ENCODE measurements at places on chromosomes 12 and 14. TPM values are rescaled to one million over a fixed set of nuclear protein-coding genes. Genes with fewer than 3 reads are reported as not detected.

GRCh38 chr14:59687663-59688062 lies 111.1 kb upstream of the CCDC175 start:
- H3K36me3 ChIP-seq = no peaks in the 10 kb centered on the region
- DNase-seq = no peak
- no peak overlapping the region for H3K27ac ChIP-seq

- H3K4me1 ChIP-seq = no peaks in the 10 kb centered on the region
- H3K27ac ChIP-seq = no peak overlapping the region
- H3K4me3 ChIP-seq = no peak overlapping the region
- no peaks in the 10 kb centered on the region for H3K36me3 ChIP-seq
- H3K27me3 ChIP-seq = peaks cover 40% of the 10 kb centered on the region
Measured at GRCh38 chr14:36553656-36554260, 28.7 kb downstream of the NKX2-8 start.

DNA sequence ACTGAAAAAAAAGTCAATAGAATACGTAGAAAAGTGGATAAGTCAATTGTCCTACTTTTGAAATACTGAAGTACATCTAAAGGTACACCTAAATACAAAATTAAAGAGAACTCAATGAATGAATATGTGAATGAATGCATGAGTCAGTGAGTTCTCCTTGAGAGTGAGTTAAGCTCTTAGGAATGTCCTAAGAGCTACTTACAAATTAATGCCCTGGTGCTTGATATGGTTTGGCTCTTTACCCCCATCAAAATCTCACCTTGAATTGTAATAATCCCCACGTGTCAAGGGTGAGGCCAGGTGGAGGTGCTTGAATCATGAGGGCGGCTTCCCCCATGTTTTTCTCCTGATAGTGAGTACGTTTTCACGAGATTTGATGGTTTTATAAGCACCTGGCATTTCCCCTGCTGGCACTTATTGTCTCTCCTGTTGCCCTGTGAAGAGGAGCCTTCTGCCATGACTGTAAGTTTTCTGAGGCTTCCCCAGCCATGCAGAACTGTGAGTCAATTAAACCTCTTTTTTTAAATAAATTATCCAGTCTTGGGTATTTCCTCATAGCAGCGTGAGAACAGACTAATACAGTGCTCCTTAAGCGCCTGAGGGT lies 192.2 kb upstream of the ARHGAP5 start:
- H3K27ac ChIP-seq = no peak overlapping the region
- H3K4me1 ChIP-seq = peaks cover 4% of the 10 kb centered on the region
- H3K4me3 ChIP-seq = no peak overlapping the region
- no peak for DNase-seq
- H3K36me3 ChIP-seq = no peaks in the 10 kb centered on the region

DNA sequence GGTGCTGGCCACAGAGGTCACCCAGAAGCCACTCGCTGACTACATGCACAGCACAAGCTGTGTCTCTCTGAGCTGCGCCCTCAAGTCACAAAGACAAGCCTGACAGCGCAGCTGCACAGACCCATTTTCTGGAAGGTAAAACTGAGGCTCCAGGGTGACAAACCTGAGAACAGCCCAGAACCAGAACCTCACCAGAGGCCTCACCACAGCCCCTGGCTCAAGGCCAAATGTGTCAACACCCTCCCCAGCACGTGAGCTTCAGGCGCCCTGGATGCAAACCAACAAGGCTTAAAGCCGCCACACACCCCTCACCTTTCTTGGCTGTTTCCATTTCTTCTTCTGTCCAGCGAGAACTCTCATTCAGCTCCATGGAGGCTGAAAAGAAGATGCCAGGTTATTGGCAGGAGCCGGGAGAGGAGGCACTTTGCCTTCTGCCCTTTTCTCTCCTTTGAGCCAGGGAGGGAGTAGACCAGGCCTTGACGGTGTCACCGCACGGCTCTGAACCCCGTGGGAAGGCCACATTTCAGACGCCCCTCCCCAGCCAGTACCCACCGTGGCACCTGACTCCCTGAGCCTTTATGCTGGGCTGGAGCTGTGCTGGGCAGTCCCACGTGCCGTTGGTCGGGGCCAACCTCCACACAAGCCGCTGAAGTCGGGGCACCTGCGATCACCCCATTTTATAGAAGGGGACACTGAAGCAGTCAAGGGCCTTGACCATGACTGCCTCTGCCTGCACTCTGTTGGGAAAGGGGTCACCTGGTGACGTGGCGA lies 103.1 kb downstream of the RFLNA start:
- H3K27me3 ChIP-seq = no peaks in the 10 kb centered on the region
- no peak overlapping the region for H3K27ac ChIP-seq
- H3K36me3 ChIP-seq = peaks cover 7% of the 10 kb centered on the region
- no peak overlapping the region for H3K4me3 ChIP-seq
- H3K4me1 ChIP-seq = peaks cover 50% of the 10 kb centered on the region

- H3K27me3 ChIP-seq = no peaks in the 10 kb centered on the region
- peaks cover 16% of the 10 kb centered on the region for H3K4me1 ChIP-seq
- no peak overlapping the region for H3K4me3 ChIP-seq
- peaks cover 29% of the 10 kb centered on the region for H3K36me3 ChIP-seq
Measured at GRCh38 chr14:23024612-23025075, 10.1 kb downstream of the PSMB5 start.

- no peak overlapping the region for H3K27ac ChIP-seq
- peaks cover 24% of the 10 kb centered on the region for H3K4me1 ChIP-seq
- H3K27me3 ChIP-seq = no peaks in the 10 kb centered on the region
- no peak for DNase-seq
- H3K36me3 ChIP-seq = no peaks in the 10 kb centered on the region
Measured at GRCh38 chr12:67646775-67647174, 1.8 kb upstream of the DYRK2 start.

GRCh38 chr14:97977651-97978261 lies 1180.6 kb downstream of the VRK1 start:
- no peak overlapping the region for H3K27ac ChIP-seq
- peaks cover 10% of the 10 kb centered on the region for H3K4me1 ChIP-seq
- no peaks in the 10 kb centered on the region for H3K36me3 ChIP-seq
- H3K27me3 ChIP-seq = peaks cover 18% of the 10 kb centered on the region

DNA sequence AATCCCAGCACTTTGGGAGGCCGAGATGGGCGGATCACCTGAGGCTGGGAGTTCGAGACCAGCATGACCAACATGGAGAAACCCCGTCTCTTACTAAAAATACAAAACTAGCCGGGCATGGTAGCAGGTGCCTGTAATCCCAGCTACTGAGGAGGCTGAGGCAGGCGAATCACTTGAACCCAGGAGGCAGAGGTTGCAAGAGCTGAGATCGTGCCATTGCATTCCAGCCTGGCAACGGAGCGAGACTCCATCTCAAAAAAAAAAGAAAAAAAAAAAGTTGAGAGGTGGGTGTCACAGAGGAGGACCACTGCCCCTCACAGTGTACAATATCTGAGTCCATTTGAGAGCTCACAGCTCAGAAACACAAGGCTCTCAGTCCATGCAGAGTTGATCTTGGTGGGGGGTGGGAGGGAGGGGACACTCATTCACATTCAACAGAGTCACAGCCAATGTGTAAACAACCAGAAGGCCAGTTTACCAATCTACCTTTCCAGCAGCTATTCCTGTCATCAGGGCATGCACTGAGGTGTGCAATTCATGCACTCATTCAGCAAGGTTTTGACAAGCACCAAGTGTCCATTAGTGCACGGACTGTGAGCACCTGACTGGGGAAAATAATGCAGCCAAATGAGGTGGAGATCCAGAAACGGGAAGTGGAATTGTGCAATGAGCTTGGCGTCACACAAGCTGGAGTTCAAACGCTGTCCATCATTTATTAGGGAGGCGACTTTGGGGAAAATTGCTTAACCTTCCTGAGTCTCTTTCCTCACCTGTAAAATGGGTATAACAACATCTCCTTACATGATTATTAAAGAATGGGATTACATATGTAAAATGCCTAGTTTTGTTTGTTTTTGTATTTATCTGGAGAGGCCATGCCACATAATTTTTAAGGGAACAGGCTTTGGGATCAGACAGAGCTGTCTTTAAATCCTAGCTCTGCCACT lies 4.4 kb upstream of the EIF5 start:
- H3K27ac ChIP-seq = no peak overlapping the region
- no peak for DNase-seq
- no peak overlapping the region for H3K4me3 ChIP-seq
- H3K27me3 ChIP-seq = peaks cover 8% of the 10 kb centered on the region
- peaks cover 15% of the 10 kb centered on the region for H3K4me1 ChIP-seq
- no peaks in the 10 kb centered on the region for H3K36me3 ChIP-seq

DNA sequence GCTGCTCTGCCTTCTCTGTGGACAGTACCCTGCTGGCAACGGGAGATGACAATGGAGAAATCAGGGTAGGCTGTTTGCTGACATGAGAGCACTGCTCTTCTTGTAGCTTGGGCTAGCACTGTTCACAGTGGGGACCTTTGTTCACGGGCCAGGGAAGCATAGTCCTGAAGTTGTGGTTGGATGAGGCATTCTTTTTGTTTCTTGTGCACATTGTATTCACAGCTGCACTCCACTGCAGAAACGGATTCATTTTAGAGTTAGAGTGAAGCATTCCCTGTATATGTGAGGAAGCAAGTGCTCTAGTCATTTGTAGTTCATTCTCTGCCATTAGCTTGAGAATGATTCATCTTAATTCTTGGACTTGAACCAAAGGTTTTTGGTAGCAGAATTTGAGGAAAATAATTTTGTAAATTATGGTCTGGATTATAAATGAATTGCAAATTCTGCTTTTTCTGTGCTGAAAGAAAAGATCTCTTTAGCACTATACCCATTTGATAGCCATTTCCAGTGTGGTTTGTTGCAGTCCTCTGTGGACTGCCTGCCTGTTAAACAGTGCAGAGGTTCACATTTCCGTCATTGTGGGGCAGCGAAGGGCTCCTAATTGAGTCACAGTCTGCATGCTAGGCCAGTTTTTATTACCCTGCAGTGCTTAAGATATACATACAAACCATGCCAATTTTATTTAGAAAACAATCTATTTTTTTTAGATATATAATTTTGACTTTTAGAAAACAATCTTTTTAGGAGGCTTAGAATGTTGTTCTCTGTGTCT lies 80.6 kb downstream of the APAF1 start:
- peaks cover 14% of the 10 kb centered on the region for H3K36me3 ChIP-seq
- no peak overlapping the region for H3K4me3 ChIP-seq
- no peak overlapping the region for H3K27ac ChIP-seq
- H3K27me3 ChIP-seq = no peaks in the 10 kb centered on the region
- H3K4me1 ChIP-seq = no peaks in the 10 kb centered on the region

Gene A2ML1
- 0.14 TPM for total RNA-seq

Gene TMEM132C
- total RNA-seq = 26.0 TPM

Gene OR6C2
- total RNA-seq = not detected

Gene FGD4
- 13.5 TPM for total RNA-seq

Gene CLEC1B
- 0.51 TPM for total RNA-seq

Gene SART3
- total RNA-seq = 77.7 TPM

Gene IRAK3
- total RNA-seq = 2.2 TPM
